ENCODE measurements at places on chromosomes 3 and 15.

DNA sequence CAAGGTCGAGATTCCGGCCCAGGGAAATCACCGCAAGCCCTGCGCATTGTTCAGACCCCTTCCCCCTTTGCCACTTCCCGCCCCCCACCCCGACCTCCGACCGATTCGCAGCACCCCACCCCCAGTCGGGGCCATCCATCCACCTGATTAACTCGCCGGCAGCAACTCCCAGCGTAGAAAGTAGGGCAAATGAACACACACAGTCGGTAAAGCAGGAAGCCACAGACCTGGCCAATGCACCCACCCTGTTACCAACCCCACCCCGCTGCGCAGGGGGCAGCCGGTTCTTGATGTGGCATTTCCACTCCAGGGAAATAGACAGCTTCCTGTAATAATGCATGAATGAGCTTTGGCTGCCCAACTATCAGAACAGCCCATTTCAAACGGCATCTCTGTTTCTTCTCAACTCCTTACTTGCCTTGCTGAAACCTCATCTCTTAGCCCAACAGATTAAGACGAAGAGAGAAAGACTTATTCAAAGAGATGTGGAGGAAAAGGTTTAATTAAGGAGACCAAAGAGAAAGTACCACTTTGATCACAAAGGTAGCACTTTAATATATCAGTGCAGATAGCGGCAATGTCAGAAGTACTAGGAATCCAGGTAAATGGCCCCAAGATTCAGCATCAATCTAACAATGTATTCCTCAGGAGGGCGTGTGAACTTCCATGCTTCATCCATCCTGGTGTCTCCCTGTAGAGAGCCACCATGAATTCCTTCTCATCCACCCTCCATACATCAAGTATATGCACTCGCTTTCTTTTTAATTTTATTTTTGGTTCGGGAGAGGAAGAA is 1.9 kb downstream of the TNIK start:
- DNase-seq = peak; percentile 27

- DNase-seq = no peak
These were observed 753.5 kb downstream of the NAALADL2 start for GRCh38 chr3:175612487-175613196.

GRCh38 chr15:83904107-83905040 is 250.5 kb downstream of the ADAMTSL3 start:
- no peak for DNase-seq

- DNase-seq = no peak
These were observed at the start of gene CAV3 for GRCh38 chr3:8733332-8734094. Gene CAV3 (plus strand): TSS chr3:8733802. CDS start chr3:8733877, 75 bp downstream.

GRCh38 chr15:55917881-55918296 is 75.5 kb downstream of the NEDD4 start:
- DNase-seq = no peak

GRCh38 chr3:149180057-149180573 is 41.5 kb downstream of the CP start:
- no peak for DNase-seq

DNA sequence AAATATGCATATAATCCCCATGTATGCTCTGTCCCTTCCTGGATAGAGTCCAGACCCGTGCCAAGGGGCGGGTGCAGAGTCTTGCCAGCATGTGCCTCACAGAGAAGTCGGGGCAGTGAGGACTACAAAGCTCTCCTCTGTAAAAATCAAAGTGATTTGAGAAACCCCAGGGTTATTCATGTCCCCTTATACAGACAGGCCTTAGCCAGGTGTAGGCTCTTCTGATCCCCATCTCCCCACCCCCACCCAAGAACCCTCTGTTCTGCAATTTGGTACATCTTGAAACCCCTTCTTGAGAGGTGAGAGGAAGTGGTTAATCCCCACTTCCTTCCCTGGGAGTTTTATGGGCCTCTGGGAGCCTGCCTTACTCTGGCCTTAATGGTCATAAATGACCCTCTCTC is 24.7 kb downstream of the TRIM71 start:
- DNase-seq = no peak

- DNase-seq = no peak
These were observed 2.7 kb upstream of the APPL1 start for GRCh38 chr3:57224856-57225255.

GRCh38 chr15:92809880-92810361 is 90.2 kb upstream of the CHD2 start:
- no peak for DNase-seq

DNA sequence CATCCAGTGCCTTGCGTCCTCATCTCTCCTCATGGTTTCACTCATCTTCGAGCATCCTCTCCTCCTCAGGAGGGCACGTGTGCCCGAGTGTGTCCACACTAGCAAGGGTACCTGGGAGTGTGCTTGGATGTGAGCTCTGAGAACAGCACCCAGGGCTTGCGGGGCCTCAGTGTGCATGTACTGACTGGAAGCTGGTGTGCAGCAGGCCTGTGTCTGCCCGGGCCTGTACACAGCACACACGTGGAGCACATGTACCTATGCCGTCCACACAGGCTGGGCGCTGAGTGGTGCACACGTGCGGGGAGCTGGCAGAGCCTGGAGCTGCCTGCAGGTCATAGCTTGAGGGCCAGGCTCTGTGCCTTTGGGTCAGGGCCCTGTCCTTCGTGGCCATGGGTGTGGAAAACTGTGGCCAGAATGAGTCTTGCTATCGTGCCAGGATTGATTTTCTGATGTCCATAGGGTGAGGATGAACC is 34.9 kb downstream of the TSPAN3 start:
- no peak for DNase-seq

DNA sequence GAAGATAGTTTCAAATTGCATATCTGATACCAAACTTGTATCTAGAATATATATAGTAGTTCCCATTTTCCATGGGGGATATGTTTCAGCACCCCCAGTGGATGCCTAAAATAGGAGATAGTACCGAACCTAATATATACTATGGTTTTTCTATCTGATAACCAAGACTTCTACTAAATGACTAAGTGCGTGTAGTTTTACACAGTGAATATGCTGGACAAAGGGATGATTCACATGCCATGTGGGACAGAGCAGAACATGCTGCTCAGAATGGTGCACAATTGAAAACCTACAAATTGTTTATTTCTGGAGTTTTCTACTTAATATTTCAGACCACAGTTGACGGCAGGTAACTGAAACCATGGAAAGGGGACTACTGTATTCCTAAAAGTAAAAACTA is 73.4 kb upstream of the TP63 start:
- no peak for DNase-seq

GRCh38 chr3:102514241-102514640 is 79.4 kb downstream of the ZPLD1 start:
- no peak for DNase-seq

DNA sequence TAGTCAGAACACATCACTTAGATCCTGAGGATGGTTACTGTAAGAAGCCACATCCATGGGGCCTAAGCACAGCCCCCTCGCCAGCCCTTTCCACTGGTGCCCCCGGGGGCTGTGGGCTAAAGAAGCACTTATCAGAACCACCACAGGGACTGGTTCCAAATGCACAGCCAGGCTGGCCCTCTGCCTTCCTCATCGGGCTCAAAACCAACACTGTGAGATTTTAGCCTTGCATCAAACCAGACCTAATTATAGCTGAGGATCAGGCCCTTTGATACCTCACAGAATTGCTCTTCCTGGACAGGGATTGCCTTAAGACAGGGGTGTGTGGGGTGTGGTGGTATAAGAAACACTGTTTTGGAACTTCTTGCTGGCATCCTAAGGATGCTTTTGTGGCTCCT is 23.7 kb downstream of the SRPRB start:
- DNase-seq = no peak

DNA sequence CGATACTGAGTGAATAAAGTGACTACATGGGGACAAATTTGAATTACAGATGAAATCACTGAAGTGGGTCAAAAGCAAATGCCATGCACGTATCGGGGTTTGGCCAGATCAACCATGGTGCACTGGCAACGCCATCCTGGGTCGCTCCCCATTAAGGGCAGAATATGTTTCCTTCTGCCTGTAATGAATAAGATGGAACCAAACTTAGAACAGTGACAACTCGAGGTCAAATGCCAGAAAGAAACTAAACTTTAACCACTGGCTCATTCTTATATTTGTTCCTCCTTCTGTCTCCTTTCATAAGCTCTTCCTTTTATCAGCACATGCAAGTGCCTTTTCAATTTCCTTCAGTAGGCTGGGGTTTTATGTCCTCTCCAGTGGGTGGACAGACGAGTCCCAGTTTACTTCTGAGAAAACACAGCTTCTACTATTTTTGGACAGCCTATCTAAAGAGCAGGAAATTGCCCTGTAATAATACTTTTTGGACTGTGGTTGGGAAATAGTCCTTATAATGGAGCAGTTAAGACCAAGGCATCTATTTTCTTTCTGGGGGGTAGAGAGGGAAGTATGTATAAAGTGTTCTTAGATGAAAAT is 61.4 kb downstream of the WHAMM start:
- no peak for DNase-seq

- DNase-seq = no peak
These were observed 7.7 kb downstream of the POU1F1 start for GRCh38 chr3:87268646-87269211.

- no peak for DNase-seq
These were observed 86.8 kb downstream of the SAMMSON start for GRCh38 chr3:70086336-70086735.

- DNase-seq = no peak
These were observed 12.2 kb downstream of the NCEH1 start for GRCh38 chr3:172698631-172699030.

DNA sequence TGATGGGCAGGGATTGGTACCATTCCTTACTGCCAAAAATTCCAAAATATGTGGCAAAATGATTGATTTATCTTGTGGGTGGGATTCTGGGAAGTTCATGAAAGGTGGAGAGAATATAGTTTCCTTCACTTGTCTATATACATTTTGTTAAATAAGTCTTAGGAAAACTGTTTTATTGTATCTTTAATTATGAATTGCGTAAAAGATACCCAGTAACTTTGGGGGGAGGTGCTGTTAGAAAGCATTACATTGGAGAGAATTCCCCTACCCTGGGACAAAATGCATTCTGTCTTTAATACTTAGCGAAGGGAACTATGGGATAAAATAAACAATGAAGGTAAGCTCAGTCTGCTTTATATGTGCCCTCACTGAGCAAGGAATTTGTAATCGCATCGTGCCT is 4.6 kb downstream of the SETD5 start:
- no peak for DNase-seq

- no peak for DNase-seq
These were observed 42.5 kb downstream of the CA12 start for GRCh38 chr15:63339006-63339766.

GRCh38 chr3:13200465-13200864 is 127.2 kb upstream of the IQSEC1 start:
- DNase-seq = no peak

GRCh38 chr3:133018921-133019320 is 19.3 kb upstream of the TMEM108 start:
- no peak for DNase-seq

DNA sequence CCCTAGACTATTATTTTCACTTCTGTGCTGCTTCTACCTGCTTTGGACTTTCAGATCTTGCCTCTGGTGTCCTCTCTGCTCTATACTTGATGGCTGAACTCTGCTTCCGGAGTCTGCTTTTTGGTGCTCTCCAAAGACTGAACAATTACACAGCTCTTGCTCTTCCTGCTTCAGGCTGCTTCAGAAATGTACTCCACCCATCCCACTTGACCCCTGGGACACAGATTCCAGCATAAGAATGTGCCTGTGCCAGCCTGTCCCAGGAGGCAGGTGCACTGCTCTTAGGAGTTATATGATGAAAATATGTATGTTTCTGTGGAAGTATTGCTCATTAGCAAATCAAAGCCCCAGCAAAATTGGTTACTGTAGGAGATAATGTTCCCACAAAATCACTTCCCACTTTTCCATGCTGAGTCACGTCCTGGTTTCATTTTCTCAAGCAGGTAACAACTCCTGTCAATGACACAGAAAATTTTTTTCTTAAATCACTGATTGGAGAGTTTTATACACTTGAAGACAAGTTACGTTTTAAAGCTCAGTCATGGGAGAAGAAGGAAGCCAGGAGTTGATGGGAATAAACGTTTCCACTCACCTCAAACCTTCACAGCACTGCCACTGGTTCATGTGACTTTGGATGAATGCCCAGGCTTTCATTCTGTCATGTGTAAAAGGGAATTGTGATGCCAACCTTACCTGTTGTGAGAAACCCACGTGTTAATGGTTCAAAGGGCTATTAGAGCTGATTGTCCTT is 239.4 kb upstream of the ZPLD1 start:
- no peak for DNase-seq

- no peak for DNase-seq
These were observed 17.0 kb downstream of the CHRM5 start for GRCh38 chr15:33985287-33985686.

DNA sequence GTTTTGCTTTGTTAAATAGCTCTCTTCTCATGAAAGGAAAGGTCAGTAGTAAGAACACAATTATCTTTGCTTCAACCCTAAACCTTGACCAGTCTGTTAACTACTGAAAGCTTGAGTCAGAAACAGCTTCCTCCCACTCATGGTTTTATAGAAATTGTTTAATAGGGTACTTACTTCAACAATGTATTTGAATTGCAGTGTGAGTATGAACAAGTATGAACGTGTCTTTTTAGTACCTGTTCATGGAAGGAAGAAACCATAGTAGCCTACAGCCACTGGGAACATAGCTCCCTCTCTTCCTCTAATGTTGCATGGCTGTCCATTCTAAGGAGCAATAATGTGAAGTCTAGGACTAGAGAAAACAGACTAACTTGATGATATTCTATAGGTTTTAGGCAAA is 311.0 kb downstream of the MCTP2 start:
- no peak for DNase-seq

DNA sequence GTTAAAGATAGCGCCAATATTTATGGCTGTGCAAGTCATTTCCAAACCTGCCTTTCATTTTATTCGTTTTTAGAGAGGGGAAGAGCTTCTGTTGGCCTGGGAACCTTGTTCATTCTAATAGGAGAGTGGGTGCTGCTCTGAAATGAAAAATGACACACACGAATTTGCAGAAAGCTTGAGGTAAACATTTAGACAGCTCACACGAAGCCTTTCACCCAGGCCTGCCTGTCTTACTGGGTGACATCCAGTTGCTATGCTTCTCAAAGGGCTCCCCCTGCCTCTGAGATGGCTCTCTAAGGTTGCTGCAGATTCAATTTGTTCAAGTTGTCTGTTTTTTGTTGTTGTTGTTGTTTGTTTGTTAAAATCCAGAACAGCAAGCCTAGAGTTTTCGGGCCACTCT is 18.2 kb downstream of the PEX5L start:
- DNase-seq = no peak
